Effector memory CD4-positive, alpha-beta T cell (primary cell): ENCODE measurements at places on chromosomes 5 and 9.

GRCh38 chr5:179343021-179343718 lies 2.1 kb downstream of the ADAMTS2 start:
- peaks cover 10% of the 10 kb centered on the region for H3K4me1 ChIP-seq
- no peak overlapping the region for H3K4me3 ChIP-seq
- no peak overlapping the region for H3K27ac ChIP-seq
- H3K27me3 ChIP-seq = peaks cover 25% of the 10 kb centered on the region

GRCh38 chr5:115930630-115931337 lies 31.5 kb upstream of the LVRN start:
- H3K27ac ChIP-seq = no peak overlapping the region
- no peaks in the 10 kb centered on the region for H3K4me1 ChIP-seq
- H3K36me3 ChIP-seq = no peaks in the 10 kb centered on the region
- DNase-seq = no peak
- no peaks in the 10 kb centered on the region for H3K27me3 ChIP-seq

- H3K27me3 ChIP-seq = no peaks in the 10 kb centered on the region
- H3K4me3 ChIP-seq = no peak overlapping the region
These were observed 132.7 kb downstream of the TSSK1B start for GRCh38 chr5:113302120-113302519.

- no peak overlapping the region for H3K27ac ChIP-seq
- peaks cover 24% of the 10 kb centered on the region for H3K36me3 ChIP-seq
- DNase-seq = no peak
- peaks cover 6% of the 10 kb centered on the region for H3K4me1 ChIP-seq
These were observed 73.5 kb downstream of the LNPEP start for GRCh38 chr5:97009212-97009898.

DNA sequence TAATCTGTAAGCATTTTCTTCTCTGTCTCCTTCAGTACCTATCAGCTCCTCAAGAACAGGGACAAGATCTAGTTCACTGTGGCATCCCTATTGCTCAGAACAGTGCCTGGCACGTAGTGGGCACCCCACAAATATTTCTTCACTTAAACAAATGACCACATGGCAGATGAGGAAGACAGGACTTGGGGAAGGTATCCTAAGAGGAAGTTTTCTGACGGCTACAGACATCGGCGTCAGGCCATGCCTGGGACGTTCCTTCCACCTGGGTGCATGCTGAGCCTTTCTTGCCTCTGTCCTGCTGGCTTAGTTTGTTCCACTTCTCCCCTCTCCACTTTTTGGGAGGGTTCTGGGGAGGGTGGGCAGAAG lies 60.2 kb downstream of the NEURL1B start:
- no peak overlapping the region for H3K27ac ChIP-seq
- H3K4me3 ChIP-seq = no peak overlapping the region
- no peaks in the 10 kb centered on the region for H3K36me3 ChIP-seq
- DNase-seq = no peak
- H3K4me1 ChIP-seq = peaks cover 6% of the 10 kb centered on the region

DNA sequence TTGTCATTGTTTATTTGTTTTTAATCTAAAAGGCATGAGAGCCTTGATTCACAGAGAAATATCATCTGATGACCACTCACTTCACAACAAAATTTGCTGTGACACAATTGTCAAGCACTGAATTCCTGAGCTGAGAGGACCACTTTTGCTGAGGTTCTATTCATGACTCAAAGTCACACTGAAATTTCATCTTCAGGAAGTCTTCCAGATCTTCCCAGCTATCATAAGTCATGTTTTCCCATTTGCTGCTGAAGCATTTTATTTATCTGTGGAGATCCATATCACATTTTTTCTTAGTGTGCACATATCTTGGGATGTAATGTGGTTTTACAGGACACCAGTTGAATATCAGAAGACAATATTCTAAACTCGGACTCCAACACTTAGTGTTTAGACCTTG lies 255.1 kb upstream of the TRIM32 start:
- H3K27ac ChIP-seq = no peak overlapping the region
- no peaks in the 10 kb centered on the region for H3K4me1 ChIP-seq
- no peak overlapping the region for H3K4me3 ChIP-seq

GRCh38 chr9:137720571-137721110 lies 101.8 kb downstream of the EHMT1 start:
- no peak overlapping the region for H3K27ac ChIP-seq
- no peak overlapping the region for H3K4me3 ChIP-seq
- DNase-seq = no peak
- peaks cover 18% of the 10 kb centered on the region for H3K4me1 ChIP-seq
- peaks cover 23% of the 10 kb centered on the region for H3K36me3 ChIP-seq

DNA sequence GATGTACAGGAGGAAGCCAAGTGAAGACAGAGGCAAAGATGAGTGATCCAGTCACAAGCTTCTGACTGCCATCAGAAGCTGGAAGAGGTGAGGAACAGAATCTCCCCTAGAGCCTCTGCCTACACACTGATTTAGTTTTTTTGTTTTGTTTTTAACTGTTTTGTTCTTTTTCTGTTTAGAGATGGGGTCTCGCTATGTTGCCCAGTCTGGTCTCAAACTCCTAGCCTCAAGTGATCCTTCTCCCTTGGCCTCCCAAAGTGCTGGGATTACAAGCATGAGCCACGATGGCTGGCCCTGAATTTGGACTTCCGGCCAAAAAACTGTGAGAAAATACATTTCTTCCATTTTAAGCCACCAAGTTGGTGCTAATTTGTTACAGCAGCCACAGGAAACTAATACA lies 204.7 kb upstream of the ZNF608 start:
- no peak overlapping the region for H3K27ac ChIP-seq
- no peaks in the 10 kb centered on the region for H3K36me3 ChIP-seq
- DNase-seq = no peak
- H3K4me1 ChIP-seq = no peaks in the 10 kb centered on the region
- no peak overlapping the region for H3K4me3 ChIP-seq

DNA sequence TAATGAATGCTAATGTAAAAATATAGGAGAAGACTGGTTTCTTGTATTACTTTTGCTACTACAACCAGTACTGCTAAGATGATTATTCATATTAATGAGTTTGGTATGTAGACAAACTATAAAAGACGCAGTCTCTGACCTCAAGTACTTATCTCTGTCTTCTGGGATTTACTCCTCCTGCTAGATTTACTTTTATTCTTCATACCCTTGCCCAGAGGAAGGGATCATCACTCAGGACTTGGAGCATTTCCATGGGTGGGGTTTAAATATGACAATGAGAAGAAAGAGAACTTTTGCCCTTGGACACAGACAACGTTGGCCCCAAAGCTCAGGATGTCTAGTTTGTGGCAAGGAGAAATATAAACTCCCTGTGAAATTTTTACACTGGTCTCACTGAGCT lies 126.1 kb downstream of the BNC2 start:
- no peaks in the 10 kb centered on the region for H3K27me3 ChIP-seq
- H3K27ac ChIP-seq = no peak overlapping the region
- no peak for DNase-seq
- H3K36me3 ChIP-seq = no peaks in the 10 kb centered on the region

GRCh38 chr9:106233116-106233515 lies 538.8 kb downstream of the TMEM38B start:
- H3K4me1 ChIP-seq = no peaks in the 10 kb centered on the region
- H3K27me3 ChIP-seq = no peaks in the 10 kb centered on the region
- no peak for DNase-seq
- no peaks in the 10 kb centered on the region for H3K36me3 ChIP-seq
- no peak overlapping the region for H3K27ac ChIP-seq
- no peak overlapping the region for H3K4me3 ChIP-seq

DNA sequence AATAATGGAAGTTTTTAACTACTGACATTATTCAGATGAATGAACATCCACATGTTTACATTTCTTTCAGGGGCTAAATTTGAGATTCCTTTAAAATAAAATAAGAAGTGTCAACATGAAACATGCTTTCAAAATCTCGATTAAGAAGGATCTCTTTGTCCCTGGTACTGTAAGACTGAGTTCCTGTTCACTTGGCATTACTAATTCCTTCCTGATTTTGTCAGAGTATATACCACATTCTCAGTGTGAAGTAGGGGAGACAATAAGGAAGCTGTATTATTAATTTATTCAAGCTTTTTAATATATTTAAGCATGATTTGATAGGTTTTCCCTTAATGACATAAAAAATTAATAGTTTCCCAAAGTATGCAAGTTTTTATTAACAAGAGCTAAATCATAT lies 81.5 kb upstream of the GRHPR start:
- H3K4me1 ChIP-seq = no peaks in the 10 kb centered on the region
- no peak overlapping the region for H3K4me3 ChIP-seq
- no peak for DNase-seq
- no peaks in the 10 kb centered on the region for H3K27me3 ChIP-seq
- H3K27ac ChIP-seq = no peak overlapping the region
- no peaks in the 10 kb centered on the region for H3K36me3 ChIP-seq

GRCh38 chr5:146662229-146662628 lies 146.2 kb upstream of the GPR151 start:
- no peaks in the 10 kb centered on the region for H3K36me3 ChIP-seq
- no peak for DNase-seq
- no peak overlapping the region for H3K27ac ChIP-seq
- H3K4me1 ChIP-seq = no peaks in the 10 kb centered on the region
- no peak overlapping the region for H3K4me3 ChIP-seq

DNA sequence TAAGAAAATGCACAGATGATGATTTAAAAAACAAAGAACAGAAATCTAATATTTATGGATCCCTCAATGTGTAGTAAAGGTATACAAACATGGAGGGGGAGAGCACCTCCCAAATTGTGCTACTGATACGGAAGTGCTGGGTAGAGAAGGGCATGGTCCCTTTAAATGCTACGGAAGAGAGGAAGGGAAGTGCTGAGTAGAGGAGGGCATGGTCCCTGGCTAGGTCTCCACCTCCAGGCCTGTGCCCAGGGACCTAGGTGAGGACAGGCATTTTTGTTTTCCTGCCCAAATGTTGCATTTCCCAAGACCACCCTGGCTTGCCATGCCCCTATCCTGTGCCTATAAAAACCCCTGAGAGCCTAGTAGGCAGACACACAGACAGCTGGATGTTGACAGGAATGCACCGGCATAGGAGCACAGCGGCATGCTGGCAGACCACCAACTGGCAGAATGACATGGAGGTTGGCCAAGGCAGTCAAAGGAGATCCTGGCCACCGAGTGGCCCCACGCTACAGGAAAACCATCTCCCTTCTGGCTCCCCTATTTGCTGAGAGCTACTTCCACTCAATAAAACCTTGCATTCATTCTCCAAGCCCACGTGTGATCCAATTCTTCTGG lies 62.1 kb upstream of the SPDL1 start:
- H3K27me3 ChIP-seq = no peaks in the 10 kb centered on the region
- H3K36me3 ChIP-seq = no peaks in the 10 kb centered on the region
- no peak for DNase-seq
- no peaks in the 10 kb centered on the region for H3K4me1 ChIP-seq
- H3K27ac ChIP-seq = no peak overlapping the region

DNA sequence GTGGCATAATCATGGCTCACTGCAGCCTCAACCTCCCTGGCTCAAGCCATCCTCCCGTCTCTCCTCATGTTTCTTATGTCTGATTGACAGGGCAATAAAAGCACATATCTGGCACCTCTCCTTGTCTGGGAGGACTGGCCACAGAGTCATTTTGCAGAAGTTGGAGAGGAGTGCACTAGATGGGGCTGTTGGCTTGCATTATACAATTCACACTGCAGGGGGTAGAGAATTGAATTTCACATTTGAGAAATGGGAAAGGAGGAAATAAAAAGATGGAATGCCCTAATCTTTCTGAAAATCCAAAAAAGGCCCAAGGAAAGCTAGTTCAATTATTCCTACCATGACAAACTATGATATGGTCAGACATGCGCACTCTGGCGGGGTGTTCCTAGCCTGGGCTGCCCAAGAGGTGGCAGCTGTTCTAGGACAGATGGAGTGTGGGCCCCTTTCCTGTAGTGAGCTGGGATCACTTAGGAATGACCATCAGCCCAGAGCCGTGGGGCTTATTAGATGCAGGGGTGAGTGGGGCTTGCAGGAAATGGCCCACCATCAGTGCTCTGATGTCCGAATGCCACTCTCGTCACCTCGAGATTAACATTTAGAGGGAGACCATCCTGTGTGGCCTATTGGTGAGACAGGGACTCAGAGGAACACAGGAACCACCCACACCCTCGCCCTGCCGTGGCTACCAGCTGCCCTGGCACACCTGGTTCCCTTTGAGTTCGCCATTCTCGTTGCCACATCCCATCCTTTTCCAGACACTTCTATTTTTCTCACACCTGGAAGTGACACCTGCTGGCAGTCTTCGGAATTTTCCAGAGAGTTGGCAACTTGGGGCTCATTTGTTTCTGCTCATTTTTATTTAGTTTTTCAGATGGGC lies 21.8 kb upstream of the ANKRD18A start:
- H3K27me3 ChIP-seq = no peaks in the 10 kb centered on the region
- H3K36me3 ChIP-seq = no peaks in the 10 kb centered on the region
- no peak for DNase-seq
- no peak overlapping the region for H3K4me3 ChIP-seq
- no peak overlapping the region for H3K27ac ChIP-seq

DNA sequence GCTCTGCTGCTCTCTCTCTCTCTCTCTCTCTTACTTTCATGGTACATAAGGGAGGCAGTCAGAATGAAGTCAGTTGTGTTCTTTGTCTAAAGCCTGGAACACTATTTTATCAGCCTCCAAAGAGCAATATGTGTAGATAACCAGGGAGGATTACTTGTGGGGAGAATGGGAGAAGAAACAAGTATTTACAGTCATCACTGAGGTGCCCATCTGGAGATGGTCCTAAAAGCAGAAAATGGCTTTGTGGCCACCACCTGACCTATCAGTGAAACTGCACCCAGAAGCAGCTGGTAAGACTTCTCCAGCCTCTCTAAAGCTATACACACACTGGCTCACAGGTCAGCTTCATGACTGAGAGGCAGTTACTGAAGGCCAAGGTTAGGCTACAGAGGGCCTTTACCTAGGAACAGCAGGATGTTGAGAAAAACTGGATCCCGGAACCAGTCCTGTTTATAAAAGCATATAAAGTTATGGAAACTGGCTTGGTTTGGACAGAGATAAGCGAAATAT lies 75.1 kb downstream of the MRPS27 start:
- H3K36me3 ChIP-seq = no peaks in the 10 kb centered on the region
- H3K27me3 ChIP-seq = no peaks in the 10 kb centered on the region
- DNase-seq = no peak
- no peak overlapping the region for H3K4me3 ChIP-seq

GRCh38 chr9:20022410-20022809 lies 233.6 kb upstream of the SLC24A2 start:
- H3K36me3 ChIP-seq = no peaks in the 10 kb centered on the region
- H3K4me3 ChIP-seq = no peak overlapping the region
- H3K27ac ChIP-seq = no peak overlapping the region
- no peak for DNase-seq
- no peaks in the 10 kb centered on the region for H3K27me3 ChIP-seq

DNA sequence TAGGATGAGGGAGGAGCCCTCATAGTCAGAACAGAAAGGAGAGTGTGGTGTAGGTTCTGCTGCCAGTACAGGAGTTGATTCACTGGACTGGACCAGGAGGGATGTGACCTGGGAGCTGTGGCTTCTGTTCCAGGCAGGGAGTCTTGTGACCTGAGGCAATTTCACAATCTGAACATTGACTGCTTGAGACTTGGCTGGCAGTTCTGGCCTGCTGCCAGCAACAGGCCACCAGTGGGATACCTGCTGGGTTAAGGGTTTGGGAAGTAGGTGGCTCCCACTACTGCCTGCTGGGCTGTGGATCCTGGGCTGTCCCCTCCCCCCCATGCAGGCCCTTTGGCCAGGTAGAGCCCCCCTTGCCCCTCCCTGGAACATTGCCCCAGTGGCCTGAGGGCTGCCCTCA lies 268.6 kb upstream of the ARRDC3 start:
- no peak overlapping the region for H3K4me3 ChIP-seq
- no peak overlapping the region for H3K27ac ChIP-seq
- DNase-seq = no peak
- no peaks in the 10 kb centered on the region for H3K36me3 ChIP-seq
- H3K27me3 ChIP-seq = no peaks in the 10 kb centered on the region
- H3K4me1 ChIP-seq = no peaks in the 10 kb centered on the region
